ENCODE measurements at places on chromosomes 7 and 10.

DNA sequence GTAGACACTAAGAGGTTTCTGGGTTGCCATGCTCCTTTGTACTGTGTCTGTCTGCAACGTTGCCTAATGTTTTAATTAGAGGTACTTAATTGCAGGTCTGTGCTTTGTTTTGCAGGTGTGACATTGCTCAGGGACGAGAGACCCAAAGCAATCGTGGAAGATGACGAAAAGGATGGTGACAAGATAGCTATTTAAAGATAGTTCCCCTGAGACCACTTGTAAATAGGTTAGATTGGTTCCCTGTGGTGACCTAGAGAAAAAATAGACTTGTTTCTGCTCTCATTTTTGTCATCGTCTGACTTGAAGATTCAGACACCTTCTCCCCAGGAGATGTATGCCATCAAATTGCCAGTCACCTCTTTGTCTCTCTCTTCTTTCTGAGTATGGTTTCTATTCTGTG is 20.1 kb downstream of the PPP1R17 start:
- DNase-seq, result no peak

GRCh38 chr7:98745722-98746318 is 124.0 kb downstream of the TMEM130 start:
- no peak for DNase-seq

GRCh38 chr10:22976534-22976933 is 48.7 kb downstream of the ARMC3 start:
- no peak for DNase-seq

DNA sequence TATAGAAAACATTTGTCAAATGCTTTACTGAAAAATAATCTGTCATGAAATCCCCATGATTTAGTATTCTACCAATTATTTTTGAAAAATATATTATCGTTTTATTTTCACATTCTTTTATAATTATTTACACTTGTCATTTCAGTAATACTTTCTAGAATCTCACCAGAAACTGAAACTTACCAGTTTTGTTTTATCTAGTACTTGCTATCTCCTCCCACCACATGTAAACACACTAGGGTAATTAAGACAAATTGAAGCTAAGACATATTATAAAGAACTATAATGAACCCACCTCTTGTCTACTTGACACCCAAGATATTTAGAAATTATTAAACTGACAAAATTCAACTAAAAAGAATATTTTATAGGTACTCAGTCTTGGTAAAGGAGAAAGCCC is 51.5 kb upstream of the GRM3 start:
- DNase-seq, result no peak

DNA sequence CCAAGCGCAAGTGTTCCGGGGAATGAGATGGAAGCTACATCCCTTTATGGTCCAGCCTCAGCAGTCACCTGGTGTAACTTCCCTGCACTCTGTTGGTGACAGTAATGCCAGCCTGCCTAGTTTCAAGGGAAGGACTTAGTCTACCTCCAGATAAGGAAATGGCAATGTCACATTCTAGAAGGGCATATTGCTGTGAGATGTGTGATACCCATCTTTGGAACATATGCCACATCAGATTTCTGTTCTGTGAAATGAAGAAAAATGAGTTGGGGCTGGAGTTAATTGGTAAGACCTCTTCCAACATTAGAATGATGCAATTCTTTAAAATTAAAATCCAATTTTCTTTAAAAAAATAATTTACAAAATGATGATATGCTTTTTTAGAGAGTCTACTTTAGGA is 212.0 kb downstream of the LRMDA start:
- DNase-seq, result no peak

DNA sequence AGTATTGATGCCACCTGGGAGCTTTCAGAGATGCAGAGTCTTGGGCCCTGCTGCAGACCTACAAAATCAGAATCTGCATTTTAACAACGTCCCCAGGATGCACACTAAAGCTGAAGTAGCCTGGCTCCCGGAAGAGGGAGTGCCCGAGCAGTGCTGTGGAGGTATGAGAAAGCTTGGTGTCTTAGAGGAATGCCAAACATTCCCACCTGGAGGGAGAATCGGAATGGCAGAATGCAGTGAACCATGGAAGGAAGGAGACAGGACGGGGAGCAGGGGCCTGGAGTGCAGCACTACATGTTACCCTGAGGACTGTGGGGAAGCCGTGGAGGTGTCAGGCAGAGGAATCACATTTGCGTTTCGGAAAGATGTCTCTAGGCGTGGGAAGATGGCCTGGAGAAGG is 90.9 kb downstream of the AOAH start:
- no peak for DNase-seq

GRCh38 chr10:122882766-122883165 is 3.4 kb upstream of the FAM24B start:
- no peak for DNase-seq

DNA sequence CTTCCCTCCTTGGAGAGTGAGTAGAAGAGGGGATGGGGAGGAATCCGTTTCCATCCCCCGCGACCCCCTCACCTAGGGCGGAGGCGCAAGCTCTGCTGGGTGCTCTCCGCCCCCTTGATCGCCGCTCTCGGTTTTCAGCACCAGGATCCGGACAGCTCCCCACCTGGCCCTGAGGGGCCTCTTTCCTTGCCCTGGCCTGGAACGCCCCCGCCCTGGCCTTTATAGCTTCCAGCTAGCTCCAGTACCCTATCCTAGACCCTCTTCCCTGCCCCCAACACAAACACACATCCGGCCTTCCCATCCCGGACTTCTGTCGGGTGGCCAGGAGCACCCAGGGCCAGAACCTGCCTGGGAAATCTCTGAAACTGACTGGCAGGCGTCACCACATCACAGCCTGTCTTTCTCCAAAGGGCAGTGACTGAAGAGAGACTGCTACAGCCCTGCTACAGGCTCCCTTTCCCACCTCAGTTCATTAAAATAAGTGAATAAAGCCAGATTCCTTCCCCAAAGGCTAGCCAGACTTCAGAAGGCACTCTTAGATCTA is 72.3 kb upstream of the LEP start:
- no peak for DNase-seq

GRCh38 chr7:123600876-123601275 is 745 bp upstream of the ASB15 start:
- DNase-seq, result no peak

DNA sequence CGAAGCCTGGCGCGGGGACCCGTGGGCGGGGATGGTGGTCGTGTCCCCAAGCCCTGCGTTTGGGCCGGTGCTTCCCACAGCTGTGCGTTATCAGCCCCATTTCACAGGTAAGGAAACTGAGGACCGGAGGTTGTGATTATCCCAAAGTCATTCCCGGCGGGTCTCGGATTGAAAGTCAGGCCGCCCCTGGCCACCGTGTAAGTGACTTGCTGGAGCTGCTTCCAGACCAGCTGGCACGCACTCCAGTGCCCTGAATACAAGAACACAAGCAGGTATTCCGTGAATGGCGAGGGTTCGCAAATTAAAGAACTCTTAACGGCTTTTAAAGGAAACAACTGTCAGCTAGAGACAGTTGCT is 675 bp upstream of the ATE1 start:
- DNase-seq, result no peak

DNA sequence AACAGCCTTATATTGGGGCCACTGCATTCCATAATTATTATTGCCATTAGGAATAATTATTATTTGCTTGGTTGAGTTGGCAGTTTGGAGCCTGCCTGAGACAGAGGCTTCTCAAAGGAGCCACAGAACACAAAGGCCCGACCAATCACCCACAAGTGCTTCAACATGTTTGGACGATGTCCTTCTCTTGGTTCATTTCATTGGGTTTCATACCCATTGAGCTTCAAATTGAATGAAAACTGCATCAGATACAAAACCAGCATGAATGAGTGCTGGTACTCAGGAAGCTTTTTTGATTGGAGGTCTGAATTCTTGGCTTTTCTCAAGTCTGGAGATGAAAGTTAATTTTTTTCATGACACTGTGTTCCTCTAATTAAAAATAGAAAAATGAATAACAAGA is 168.3 kb downstream of the CREB5 start:
- DNase-seq, result no peak

DNA sequence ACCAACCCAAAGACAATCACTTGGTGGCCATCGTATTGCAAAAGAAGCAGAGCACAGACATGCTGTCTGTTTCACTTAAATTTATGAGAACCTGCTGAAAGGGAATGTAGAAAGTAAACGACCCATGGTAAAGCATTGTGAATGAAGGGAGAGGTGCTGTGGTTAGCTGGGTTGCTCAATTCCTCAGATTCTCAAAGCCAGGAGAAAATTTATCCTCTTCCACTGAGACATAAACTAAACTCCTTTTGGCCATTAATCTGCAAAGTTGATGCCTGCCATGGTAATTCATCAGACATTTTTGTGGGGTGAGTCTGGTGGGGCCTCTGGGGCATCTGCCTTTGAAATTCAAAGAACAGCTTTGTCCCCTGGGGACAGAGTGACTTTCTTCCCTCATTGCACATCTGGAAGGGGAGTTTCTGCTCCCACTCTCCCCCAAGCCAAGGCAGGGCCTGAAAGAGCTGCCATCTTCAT is 951.0 kb downstream of the LRMDA start:
- DNase-seq, result no peak

DNA sequence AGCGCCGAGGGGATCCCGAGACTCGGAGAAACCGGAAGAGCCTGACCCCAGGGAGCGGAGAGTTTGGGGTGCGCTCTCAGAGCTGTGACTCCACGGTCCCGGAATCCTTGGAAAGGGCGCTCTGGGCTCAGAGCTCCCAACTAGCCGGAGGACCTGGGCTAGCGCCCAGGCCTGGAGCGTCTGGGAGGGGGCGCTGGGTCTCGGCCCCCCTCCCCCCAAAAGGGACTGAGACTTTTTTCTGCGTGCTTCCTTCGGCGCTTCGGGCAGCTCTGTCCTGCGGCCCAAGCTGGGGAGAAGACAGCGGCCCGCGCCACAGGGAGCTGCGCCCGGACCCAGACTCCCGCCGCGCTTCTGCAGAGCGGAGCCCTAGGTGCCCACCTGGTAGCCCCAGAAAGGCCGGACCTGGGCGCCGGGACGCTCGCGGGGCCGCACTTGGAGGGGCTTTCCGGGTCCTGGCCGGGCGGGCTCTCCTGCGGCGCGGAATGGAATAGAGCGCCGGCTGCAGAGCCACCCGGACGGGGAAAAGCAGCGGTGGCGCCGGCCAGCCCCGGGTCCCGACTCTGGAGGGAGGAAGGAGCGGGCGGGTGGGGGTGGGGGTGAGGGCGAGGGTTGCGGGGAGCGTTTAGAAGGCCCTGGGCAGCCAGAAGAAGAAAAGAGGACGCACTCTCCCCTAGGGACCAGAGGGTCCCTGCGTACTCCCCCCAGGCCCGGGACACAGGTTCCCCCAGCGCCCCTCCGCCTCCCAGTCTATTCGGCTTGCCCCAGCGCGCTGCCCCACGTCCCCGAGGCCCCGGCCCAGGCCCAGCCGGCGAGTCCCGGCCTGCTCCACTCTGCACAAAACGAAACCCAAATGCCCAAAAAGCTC is 4.7 kb downstream of the ZNF503 start:
- no peak for DNase-seq

DNA sequence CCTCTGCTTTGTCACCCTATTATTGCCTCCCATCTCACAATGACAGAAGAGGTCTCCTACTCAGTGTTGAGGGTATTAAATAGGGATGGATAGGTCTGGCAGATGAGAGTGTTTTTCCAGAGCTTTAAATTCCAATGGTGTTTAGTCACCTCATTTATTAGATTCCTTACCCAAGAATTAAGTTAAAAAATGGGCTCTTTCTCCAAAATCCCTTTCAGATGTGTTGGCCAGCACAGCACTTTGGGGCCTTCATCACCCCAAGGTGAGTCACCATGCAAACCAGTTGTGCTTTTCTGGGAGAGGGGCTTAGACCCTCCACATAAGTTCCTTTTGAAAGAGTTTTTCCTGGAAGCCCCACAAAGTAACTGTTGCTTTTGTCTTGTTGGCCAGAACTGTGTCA is 78.4 kb downstream of the CYP26A1 start:
- DNase-seq, result no peak

Data from NCI-H526 treated with DMSO at 0.1 percent for 48 hours (cell line).